ENCODE measurements at places on chromosomes 2 and 18.

GRCh38 chr2:149616681-149617456 is 29.3 kb upstream of the MMADHC start:
- DNase-seq, result no peak

DNA sequence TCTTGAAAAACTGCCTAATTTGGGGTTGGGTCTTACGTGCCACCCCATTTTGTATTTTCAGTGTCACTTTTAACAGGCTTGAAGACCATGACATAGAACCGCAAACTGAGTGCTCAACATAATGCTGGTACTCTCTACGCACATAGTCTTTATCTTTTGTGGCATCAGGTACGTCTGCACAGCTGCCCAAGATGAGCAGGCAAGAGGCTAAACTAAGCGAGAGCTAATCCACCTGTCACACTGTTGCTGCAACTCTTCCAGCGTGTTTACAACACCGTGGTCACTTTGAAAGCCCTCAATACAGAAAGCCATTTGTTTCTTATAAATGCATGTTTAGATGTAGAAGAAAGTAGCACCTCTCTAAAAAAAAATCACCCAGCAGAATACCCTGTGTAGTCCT is 270.0 kb upstream of the TCF4 start:
- DNase-seq, result no peak

DNA sequence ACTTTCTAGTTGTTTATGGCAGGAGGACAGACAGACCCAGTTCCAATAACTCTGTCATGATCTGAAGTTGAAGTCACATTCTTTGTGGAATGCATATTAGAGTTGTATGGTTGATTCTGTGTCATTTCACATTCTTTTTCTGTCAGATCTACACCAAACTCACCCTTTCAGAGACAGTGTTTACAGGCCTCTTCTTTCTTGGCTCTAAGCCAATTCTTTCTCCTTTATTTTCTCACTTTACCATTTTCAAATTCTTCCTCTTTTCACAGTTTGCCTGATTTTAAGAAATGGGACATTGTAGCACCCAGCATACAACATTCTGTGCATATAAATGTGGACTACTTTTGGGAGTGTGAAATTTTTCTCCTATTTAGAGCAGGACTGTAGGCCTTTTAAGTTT is 103.7 kb downstream of the CCDC85A start:
- no peak for DNase-seq

- no peak for DNase-seq
Observed at GRCh38 chr2:37614061-37614738, 57.2 kb downstream of the CDC42EP3 start.

DNA sequence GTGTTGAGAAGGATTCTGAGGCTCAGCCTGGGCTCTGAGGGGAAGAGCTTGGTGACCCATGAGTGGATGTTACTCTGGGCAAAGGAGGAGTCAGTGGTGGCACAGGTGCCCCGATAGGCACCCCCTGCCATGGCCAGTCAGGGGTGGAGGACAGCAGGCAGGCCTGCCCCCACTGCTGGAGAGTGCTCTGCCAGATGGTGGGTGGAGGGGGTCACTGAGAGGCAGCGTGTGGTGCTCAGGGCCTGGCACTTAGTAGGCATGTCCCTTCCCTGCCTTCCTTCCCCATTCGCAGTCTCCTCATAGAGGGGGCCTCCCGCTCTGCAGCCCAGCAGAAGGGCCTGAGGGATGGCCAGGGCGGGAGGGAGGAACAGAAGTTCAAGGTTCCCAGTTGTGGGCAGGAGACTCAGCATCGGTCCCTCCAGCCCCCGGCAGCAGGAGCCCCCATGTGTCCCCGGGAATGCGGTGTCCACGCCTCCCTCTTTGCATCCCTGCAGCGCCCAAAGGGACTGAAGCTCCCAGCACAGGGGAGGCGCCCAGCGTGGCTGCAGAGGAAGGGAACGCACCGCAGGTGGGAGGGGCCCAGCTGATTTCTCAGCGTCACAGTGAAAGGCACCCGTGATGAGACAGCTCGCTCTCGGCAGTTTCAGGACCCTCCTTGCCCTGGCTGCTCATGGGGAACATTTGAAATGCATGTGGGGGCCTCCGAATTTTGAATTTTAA is 5.7 kb upstream of the SNED1 start:
- no peak for DNase-seq

GRCh38 chr2:58133395-58133794 is 86.8 kb downstream of the VRK2 start:
- DNase-seq, result no peak

DNA sequence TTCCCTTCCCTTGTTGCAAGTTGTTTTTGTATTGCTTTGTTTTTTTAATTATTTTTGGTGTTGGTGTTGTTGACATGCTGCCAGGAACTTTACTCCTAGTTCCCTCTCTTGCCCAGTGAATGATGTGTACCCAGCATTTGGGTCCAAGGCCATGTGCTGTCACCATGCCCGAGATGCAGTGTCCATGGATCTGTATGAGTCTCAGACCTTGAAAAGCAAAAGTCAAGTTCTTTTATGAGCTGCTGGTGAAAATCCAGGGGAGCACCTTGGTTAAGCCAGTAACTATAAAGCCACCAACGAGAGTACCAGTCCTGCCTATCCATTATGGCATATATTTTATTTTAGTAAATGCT is 236.4 kb downstream of the BCL11A start:
- DNase-seq, result no peak

GRCh38 chr2:108316033-108316432 is 27.3 kb downstream of the SULT1C2 start:
- no peak for DNase-seq

DNA sequence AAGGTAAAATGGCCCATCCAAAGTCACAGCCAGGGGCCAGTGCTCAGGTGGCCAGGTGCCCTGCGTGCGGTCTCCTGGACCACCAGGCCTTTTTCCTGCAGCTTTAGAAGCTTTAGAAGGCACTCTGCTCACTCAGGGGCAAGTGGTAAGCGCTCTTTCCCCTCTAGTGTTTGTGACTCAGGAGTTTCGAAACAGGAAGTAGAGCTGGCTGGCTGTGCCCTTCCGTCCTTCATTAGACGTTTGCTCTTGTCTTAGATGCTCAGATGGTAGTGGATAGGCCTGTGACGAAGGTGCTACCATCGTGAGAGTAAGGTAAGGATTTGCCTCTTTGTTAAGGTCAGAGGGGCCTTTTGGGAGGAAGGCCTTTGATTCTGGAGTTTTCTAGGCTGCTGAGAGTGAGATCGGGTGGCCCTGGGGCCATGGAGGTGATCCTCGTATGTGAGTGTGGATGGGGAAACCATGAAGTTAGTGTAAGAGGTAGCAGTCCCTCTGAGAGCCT is at the start of gene CASP8:
TSS of gene CASP8 (plus strand) at position 235 of the 499 bp plus-strand sequence. CDS start 5,951 bp downstream, outside the sequence.
- DNase-seq, result no peak

DNA sequence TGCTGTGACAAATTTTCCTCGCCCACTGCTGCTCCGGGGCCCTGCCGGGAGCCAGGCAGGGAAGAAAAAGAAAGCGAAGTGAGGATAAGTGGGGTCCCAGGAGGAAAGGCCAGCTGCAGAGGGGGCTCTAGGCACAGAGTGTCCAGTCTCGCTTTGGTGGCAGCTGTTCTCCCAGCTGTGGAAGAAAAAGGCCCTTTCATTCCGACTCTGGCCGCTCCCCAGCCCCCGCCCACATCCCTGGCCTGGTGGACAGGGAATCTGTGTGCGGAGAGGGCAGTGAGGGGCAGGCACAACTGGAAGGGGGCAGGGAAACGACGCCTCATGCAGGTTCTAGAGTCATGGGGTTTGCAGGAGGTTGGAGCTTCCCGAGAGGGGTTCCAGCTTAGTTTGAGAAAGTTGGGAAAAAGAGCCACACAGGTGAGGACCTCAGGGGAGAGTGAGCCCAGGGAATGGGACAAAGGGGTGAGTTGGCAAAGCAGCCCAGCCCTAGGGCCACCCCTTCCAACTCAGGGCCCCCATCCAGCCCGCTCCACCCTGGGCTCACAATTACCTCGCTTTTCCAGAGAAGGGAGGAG is 1.8 kb downstream of the RTKN start:
- DNase-seq, result no peak

DNA sequence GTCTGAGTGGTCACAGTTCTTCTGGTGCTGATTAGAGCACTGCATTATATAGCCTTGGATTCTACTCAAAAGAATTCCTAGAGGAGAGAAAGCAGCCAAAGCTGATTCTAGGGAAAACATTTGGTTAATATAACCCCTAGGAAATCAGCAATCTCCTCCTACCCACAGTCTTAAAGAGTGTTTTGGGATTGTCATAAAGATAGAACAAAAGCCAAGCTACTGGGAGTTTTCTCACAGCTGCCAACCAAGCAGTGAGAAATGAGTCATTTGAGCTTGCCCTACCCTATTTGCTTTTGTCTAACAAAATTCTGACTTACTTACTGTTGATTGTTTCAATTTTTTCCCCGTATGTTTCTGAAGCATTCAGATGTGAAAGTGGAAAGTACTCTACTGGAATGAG is 469.3 kb downstream of the PLCL1 start:
- DNase-seq, result no peak

DNA sequence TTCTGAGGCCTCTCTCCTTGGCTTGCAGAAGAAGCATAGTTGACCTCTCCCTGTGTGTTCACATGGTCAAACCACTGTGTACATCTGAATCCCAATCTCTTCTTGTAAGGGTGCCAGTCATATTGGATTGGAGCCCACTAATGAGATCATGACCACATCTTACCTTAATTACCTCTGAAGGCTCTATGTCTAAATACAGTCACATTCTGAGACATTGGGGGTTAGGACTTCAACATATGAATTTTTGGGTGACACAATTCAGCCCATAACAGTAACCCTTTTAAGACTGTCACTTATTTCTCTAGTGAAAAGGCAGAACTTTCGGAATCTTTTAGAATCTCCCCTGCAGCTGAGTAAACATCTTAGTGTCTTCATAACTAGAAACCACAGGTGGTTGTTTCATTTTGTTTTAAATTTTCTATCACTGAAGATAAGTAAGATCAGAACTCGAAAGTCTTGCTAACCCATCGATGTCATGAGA is 33.3 kb downstream of the BMP10 start:
- DNase-seq, result no peak

DNA sequence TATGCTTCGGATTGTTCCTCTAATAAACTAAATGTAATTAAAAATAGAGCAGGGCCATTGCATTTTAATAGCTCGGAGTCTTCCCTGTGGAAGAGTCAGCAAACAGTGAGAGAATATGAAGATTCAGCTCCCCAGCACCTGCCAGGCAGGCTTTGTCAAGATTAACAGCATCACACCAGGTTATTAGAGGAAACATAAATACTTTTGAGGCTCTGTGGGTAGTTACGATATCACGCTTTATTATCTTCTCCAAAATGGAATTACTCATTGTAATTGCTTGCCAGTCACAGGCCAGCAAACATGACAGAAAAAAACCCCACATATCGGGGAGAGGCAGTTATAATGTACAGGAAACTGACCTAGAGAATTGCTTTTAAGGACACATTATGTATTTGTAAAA is 303.9 kb downstream of the CPS1 start:
- no peak for DNase-seq

GRCh38 chr2:238003234-238004031 is 36.6 kb downstream of the UBE2F start:
- DNase-seq, result no peak

GRCh38 chr2:239792405-239793084 is 232.6 kb downstream of the NDUFA10 start:
- no peak for DNase-seq

GRCh38 chr18:37701967-37702366 is 136.4 kb upstream of the CELF4 start:
- no peak for DNase-seq

GRCh38 chr2:25290811-25291495 is 50.8 kb downstream of the DNMT3A start:
- no peak for DNase-seq

- peak; percentile 49 for DNase-seq
Observed at GRCh38 chr2:180980106-180980942, at the start of gene UBE2E3. UBE2E3 (plus strand) TSS chr2:180980605; CDS start chr2:180982043, 1,438 bp downstream.

GRCh38 chr2:169767243-169767888 is 31.3 kb upstream of the SSB start:
- peak; percentile 48 for DNase-seq

- no peak for DNase-seq
Observed at GRCh38 chr2:36587101-36587500, 10.9 kb downstream of the FEZ2 start.

DNA sequence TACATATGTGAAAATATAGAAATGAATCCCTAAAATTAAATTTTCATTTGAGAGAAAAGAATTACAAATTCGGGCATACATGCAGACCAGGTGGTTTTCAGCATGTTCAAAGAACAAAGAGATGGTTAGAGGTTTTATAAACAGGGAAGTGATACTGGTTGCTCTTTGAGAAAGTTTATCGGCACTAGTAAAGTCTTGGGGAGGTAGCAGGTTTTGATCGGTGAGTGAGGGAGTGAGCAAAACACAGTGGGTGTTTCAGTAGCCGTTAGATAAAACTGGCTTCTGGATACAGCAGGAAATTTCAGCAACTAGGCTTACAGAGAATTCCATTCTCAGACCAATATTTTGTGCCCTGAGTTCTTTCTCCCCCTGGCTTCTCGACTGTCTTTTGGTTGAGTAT is 51.1 kb downstream of the DSC3 start:
- no peak for DNase-seq

Measured in omental fat pad (tissue), 4 donors.